ENCODE measurements at places on chromosomes 4 and X.

DNA sequence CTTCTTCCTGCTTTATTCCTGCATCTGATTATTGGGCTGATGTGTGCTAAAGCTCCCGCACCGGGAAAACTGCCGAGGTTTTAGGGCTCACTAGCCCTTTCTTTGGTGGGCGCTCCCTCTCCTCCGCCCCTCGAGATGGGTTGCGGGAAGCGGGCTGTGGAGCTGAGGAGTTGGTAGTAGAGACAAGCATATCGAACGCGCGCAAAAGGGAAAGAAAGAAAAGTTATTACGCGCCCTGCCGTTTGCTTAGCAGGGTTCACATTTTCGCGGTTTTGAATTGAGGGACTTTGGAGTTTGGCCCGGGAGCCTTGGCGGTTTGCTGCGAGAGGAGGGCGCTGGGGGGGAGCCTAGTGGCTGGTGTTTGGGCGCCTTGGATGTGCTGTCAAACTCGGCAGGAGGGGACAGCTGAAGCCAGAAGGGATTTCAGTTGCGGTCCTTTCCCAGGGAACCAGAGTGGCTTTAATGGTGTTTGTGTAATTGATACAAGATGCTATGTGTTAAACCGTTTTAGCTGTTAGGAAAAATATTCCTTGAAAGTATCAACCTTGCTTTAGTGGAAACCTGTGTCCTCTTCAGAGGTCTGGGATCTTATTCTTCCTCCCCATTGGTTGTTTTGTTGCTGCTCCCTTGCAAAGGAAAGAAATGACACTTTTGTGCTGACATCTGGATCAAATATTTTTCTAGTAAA lies 1.1 kb downstream of the GAB1 start:
- no peak for DNase-seq

GRCh38 chr4:177879851-177880250 lies 437.6 kb upstream of the AGA start:
- DNase-seq: no peak

GRCh38 chr4:94870146-94870545 lies 112.4 kb downstream of the BMPR1B start:
- no peak for DNase-seq

DNA sequence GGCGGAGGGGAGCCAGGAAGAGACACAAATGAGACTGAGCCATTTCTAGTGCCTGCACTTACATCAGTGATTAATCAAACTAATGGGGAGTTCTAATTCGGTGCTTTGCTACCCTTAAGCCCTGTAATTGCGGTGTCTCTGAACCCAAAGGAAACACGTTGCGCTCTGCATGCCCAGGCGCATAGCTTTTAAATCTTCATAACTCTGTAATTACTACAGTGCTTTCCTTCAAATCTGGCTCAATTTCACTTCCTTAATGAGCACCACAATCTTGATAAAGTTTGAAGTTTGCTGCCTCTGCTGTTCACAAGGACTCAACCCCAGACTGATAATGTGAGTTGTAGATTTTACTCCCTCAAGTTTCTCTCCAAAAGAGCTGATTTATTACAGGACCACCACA lies 5.7 kb upstream of the NHS start:
- no peak for DNase-seq

DNA sequence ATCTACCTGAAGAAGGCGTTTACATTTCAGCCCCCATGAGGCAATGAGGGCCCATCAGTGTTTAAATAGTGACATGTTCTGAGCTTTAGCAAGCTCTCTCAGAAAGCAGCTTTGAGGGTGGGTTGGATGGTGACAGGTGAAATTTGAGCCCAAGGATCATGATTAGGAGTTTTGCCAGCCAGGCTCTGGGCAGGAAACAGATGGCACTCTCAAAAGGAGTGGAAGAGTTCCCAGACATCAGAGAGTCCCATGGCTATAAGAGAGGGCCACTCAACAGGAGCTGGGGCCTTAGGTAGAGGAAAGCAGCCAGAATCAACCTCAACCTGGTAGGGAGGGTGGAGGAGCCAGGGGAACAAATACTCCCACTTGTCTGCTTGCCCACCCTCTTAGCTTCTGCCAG lies 499.8 kb downstream of the MID1IP1 start:
- DNase-seq: no peak

DNA sequence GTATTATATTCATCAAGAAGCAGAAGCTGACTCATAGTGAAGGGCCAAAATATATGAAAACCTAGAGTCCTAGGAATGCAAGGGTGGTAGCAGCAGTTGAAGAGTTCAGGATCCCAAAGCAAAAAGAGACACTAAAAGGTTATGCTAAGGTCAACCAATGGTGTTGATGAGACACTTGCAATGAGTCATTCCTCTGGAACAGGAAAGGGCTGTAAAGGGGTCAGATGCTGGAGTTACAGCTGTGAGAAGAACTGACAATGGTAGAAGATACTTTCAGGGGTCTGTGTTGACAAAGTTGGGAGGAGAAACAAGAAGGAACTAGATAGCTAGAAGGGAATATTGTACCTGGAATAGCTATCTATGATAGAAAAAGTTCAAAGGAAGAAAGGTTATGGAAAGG lies 47.5 kb downstream of the ZGRF1 start:
- DNase-seq: no peak

- DNase-seq: no peak
These were observed 23.6 kb upstream of the GRSF1 start for GRCh38 chr4:70863099-70863790.

GRCh38 chr4:15913631-15913970 lies 24.9 kb downstream of the FGFBP1 start:
- DNase-seq: no peak

DNA sequence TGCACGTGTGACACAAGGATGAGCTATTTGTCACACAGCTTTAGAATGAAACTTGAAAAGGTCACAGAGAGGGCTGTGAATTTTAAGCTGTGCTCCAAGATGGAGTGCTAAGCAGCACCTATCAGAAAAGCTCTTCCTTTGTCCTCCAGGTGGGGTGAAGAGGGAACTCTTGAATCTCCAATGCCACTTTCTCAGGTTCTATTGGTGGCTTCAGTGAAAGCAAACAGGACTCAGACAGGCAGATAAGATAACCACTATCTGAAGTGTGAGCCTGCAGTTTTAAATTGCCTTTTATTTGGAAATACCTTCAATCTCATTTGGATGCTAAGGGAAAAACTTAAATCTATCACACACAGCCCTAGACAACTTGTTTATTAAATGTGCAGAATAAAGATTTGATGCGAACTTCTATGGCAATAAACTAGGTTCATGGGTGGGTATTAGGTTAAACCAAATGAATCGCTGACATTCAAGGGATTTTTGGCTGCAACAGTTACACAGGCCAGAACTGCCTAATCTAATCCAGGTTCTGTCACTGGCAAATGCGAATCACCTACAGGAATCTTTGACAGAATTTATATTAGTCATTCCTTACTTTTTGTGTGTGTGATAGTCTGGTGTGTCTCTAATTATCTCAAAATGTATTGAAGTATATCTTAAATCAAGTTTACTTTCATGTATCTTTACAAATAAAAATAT lies 13.6 kb upstream of the PDGFRA start:
- no peak for DNase-seq

DNA sequence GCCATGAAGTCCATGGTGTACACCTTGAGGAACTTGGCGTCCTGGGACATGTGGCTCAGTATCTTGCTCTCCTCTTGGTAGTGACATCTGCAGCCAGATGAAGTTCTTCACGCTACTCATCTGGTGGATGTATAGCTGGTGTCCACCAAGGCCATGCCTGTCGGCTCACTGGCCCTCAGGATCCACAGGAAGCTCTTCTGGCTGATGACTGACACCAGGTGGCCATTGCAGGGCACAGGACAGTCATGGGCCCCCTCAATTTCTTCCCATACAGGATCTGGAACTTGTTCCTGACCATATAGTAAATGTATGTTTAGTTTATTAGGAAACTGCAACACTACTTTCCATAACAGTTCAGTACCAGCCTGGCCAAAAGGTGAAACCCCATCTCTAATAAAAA lies 10.3 kb upstream of the CLCN5 start:
- DNase-seq: no peak

- DNase-seq: no peak
These were observed 10.4 kb downstream of the MTMR1 start for GRCh38 chrX:150703695-150703974.

DNA sequence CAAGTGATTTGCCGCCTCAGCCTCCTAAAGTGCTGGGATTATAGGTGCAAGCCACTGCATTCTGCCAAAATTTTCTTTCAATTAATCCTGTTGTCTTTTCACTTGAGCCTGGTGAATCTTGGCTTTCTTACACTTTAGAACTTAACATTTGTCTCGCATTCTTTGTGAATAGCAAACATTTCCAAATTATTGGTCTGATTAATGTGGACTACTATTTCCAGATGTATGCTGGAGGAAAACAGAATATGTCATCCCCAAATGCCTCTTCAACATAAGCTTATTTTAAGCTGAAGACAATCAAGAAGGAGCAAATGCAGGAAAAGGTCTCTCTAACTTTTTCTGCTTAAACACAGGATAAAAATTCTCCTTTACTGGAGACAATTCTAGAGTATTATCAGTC lies 233.4 kb downstream of the PPP4R3C start:
- DNase-seq: no peak

- DNase-seq: peak; percentile 10
These were observed 14.1 kb downstream of the ZNF157 start for GRCh38 chrX:47384502-47384901.

DNA sequence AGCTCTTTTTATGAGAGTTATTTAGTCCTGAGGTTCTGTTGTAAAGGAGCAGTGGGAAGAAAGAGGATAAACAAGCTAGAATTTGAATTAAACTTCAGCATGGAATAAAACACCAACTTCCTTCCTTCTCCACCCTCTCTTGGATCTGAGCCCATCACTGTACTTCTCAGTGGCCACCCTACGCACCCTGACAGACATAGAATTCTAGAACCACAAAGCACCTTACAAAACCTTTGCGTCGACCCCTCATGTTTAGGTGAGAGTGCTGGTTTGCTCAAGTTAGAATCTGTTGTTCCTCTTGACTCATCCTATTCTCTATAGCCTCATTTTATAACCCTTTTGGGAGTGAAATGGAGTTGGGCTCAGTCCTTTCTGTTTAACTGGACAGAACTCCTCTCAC lies 84.6 kb upstream of the RPL34 start:
- DNase-seq: no peak

DNA sequence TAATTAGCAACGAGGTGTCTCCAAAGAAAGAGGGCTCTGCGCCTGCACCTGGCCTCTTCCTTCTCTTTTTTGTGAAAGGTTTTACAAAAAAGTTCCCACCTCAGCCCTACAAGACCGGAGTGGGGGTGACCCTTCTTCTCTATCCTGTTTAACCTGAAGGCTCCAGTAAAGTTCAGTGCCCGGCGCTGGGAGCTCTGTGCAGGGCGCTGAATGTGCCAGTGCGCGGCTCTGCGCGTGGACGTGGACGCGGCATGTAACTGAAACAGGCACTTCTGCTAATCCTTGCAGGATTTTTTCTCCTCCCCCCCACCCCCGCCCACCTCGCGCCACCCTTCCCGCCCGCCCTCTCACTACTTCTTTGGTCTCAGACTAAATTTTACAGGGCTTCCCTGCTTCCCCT lies 2.4 kb downstream of the GPR50 start:
- DNase-seq: no peak

- DNase-seq: no peak
These were observed 21.4 kb downstream of the PLAC8 start for GRCh38 chr4:83093060-83093640.

DNA sequence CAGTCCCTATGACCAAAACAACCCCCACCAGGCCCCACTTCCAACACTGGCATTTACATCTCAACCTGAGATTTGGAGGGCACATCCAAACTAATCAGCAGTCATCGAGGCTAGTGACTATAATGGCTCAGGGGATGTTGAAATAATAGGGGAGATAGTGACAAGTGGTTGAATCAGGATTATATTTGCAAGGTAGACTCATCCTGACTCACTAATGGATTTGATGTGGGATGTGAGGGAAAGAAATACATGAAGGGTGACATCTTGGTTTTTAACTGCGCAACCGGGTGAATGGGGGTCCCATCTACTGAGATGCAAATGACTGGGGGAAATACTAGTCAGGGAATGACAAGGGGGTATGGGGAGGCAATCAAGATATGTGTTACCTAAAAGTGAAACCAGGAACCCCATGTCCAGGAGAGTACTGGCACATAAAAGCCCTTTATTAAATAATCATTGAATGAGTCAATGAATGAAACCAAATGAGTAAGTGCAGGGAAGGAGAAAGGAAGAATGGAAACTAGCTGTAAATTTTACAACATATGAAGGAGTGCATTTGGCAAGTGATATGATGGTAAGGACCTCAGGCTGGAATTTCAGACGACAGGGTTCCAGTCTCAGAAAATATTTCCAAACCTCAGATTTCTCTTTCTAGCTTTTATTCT lies 78.3 kb downstream of the PARM1 start:
- no peak for DNase-seq

- no peak for DNase-seq
These were observed 643.7 kb downstream of the BCOR start for GRCh38 chrX:39453889-39454621.

DNA sequence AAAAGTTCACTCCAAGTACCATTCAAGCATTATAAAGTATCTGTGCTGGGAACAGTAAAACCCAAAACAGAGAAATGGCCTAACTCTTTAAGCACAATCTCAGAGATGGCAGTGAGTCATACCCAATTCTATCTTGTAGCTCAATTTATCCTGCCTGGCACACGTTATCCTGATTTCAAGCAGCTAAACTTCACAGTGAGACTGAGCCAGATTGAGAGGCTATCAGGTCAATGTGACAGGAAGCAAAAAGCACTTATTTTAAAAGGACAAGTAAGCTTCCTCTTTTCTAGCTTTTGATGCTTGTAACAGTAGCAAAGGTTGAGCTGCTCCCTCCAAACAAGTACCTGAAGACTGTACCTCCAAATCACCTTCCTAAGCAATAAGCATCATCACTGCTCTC lies 324.9 kb downstream of the NAF1 start:
- DNase-seq: no peak

GRCh38 chrX:123088331-123088730 lies 95.7 kb upstream of the GRIA3 start:
- DNase-seq: no peak

DNA sequence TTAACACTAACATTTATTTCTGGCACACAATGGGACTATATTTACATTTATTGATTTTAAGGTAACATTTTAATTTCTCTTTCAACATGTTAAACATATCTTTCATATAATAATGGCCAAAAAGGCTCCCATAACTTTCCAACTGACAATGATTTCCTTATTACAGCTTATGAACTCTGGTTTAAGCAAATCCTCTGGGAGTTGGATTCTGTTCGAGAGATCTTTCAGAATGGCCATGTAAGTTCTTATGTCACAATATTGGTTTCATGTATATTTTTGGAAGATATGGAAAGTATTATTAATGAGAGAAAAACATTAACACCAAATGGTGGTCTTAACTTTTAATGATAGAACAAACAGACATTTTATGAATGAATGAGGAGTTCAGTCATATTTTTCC lies 4.1 kb downstream of the TDO2 start:
- DNase-seq: no peak

DNA sequence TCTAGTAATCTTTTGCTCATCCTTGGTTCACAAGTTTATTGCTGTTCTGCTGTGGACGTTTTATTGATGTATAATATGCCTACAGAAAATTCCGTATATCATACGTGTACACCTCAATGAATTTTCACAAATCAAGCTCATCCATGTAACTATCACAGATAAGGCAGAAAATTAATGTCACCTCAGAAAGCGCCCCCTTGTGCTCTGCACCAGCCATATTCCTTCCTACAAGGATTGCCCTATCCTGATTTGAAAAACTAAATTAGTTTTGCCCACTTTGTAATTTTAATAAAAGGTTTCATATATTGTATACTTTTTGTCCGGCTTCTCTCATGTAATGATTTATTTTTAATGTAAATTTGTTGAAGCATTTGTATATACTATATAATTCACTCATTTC lies 390.8 kb downstream of the ADGRL3 start:
- DNase-seq: no peak

Measured in GM19239 (cell line).